ENCODE measurements at places on chromosomes 11 and 22.

DNA sequence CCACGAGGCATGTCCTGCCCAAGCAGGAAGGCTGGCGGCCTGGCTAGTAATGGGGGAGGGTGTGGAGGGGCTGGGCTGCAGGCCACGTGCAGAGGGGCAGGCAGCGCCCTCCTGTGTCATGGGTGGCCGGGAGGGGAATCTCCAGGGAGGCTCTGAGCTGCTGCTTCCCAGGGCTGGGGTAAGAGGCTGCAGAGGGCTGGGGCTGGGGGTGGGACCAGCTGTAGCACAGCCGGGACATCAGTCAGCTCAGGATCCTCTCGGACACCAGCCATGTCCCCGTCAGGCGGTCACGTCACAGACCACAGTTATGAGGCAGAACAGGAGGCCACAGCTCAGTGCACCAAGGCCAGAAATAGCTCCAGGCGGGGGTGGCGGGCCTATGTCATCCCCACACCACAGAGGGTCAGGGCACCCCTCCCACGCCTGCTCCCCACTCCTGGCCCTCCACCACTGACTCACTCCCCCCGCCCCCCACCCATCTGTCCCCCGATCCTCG is 21.1 kb downstream of the RTN4R start:
- no peak for DNase-seq

- no peak for DNase-seq
Measured at GRCh38 chr11:33774736-33775466, 581 bp upstream of the FBXO3 start.

DNA sequence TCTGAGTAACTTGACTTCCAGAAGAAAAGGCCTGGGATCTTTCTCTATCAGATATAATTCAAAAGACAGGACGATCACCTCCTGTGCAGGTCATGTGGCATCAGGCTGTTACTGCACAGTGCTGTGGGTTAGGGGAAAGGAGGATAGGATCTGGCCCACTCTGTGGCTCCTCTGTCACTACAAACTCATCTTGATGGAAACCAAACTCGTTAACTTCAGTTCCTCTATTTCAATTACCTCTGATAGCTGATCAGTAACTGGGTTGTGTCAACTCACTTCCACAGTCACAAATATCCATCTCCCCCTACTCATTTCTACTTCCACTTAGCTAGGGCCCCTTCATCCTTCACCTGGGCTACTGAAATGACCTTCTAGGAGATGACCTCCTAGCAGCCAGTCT is 95.2 kb downstream of the RCN1 start:
- DNase-seq, result no peak

DNA sequence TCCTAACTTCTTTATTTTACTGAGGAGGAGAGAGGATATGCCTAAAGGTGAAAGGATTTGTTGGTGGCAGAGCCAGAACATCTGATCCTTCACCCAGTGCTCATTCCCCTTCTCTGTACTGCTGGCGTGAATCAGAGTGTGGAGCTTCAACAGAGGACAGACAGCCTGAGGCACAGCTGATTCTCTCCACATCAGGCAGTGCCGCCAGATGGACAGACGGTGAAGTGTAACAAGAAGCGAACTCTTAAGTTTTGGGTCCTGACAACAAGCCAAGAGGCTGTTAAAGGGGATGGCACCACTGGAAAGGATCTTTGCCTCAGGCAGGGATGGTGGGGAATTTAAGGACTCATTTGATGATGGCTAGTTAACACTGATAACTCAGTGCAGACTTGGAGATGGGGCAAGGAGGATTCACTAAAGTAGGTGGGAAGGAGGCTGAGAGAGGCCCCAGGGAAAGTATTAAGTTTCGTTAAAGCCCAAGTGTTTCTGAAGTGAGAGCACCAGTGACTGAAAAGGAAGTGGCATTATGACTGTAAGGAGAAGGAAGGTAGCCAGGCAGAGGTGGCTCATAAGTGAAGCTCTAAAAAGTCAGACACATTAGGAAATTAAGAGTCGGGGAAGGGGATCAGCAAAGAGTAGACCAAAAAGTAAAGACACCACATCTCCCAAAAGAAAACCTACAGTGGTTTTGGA is 81.3 kb downstream of the CLPB start:
- DNase-seq, result no peak

GRCh38 chr11:73760135-73760678 is 667 bp downstream of the RAB6A start:
- DNase-seq, result no peak

GRCh38 chr11:29214833-29215232 is 802.0 kb downstream of the KCNA4 start:
- no peak for DNase-seq

DNA sequence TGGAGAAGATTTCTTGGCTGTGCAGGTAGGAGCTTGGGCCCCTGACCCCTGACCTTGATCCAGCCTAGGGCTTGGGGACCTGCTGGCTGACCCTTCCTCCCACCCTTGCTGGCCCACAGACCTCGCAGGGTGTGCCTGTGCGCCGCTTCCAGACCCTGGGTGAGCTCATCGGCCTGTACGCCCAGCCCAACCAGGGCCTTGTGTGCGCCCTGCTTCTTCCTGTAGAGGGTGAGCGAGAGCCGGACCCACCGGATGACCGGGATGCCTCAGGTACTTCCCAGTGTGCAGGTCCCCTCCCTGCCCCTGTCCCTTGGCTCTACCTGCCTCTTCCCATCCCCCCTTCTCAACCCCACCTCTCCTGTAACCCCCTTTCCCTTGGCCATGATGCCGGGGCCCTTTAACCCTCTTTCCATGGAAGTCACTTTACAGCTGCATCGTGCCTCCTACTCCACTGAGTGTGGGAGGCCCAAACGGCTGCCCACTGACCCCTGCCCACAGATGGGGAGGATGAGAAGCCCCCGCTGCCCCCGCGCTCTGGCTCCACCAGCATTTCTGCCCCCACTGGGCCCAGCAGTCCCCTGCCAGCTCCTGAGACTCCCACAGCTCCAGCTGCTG is 3.8 kb downstream of the INPPL1 start:
- DNase-seq, result no peak
